Stimulated activated CD4-positive, alpha-beta T cell treated with anti-CD3 and anti-CD28 coated beads, Interleukin-1b, Interleukin-23, amount 100 ng/mL, for 48 hours (primary cell): ENCODE measurements at places on chromosomes 16 and 17.
A peak's percentile ranks its signal among the peaks of the same experiment; 100 is the strongest.

DNA sequence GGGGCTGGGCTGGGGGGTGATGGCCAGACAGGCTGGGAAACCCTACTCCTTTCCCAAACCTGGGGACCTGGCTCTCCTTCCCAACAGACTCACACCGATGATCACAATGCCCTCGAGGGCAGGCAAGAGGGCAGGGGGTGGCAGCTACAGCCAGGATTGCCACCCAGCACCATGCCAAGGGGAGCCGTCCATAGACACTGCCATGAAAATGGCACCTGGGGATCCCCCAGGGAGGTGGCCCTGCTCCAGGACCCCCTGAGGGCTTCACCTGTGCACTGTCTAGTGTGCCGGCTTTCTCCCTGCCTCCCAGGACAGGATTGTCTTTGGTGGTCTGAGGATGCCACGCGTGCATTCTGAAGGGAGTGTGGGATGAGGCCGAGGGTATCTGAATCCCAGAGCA, 24.6 kb downstream of the RPH3AL start:
- no peak for DNase-seq

GRCh38 chr17:46001390-46002310, 2.6 kb downstream of the STH start:
- DNase-seq: no peak

- DNase-seq: peak; percentile 71
Observed at GRCh38 chr16:84603140-84603816, 14.6 kb downstream of the COTL1 start.

DNA sequence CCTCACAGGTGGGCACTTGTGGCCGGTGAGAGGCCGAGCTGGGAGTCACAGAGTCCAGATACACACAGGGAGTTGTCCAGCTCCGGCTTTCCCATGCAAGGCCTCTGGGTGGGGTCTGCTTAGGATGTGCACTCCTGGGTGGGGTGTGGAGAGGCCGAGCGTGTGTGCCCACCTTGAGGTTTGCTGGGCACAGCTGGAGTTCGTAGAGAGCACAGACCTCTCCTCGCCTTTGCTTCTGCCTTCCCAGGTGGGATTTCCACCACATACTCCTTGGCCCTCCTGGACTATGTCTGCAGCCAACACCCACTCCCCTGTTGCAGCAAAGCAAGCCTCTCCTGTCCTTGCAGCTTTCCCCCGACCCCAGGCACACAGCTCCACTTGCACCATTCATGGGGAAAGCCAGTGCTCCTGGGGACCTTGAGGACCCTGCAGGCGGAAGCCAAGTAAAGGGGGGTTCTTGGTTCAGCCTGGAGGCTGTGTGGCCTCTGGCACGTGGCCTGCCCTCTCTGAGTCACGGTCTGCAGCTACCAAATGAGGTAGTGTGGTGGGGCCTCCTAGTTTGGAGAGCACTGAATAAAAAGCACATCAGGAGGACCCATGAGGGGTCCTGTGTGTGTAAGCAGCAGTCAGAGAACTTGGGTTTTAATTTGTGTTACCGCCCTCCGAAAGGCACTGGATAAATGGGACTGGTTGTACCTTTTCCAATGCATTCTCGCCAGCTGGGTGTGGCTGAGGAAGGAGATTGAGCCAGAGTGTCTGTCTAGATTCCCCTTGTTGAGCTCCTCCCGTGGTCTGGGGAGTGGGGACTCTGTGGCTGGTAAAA, 31.5 kb downstream of the MPRIP start:
- DNase-seq: no peak

DNA sequence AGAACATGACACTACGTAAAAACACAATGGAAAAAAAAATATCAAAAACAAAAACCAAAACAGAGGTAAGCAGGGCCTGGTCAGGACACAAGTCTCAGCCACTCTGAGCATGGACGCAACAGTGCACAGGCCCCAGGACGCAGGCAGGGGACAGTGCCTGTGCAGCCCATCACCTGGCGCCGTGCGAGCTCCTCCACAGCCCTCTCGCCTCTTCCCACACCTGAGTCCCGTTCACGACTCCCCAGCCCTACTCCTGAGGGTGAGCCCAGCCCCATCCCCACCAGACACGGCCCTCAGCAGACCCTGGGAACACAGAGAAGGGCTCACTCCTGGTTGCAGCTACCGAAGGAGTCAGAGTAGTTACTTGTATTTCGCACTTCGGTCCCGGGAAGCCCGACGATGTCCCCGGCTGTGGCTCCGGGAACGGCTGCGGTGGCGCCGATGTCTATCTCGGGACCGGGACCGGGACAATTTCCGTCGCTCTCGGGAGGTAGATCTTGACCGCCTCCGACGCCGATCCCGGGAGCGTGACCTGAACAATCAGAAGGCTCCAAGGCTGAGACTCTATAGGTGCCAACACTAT, 9.4 kb downstream of the HBQ1 start:
- no peak for DNase-seq

DNA sequence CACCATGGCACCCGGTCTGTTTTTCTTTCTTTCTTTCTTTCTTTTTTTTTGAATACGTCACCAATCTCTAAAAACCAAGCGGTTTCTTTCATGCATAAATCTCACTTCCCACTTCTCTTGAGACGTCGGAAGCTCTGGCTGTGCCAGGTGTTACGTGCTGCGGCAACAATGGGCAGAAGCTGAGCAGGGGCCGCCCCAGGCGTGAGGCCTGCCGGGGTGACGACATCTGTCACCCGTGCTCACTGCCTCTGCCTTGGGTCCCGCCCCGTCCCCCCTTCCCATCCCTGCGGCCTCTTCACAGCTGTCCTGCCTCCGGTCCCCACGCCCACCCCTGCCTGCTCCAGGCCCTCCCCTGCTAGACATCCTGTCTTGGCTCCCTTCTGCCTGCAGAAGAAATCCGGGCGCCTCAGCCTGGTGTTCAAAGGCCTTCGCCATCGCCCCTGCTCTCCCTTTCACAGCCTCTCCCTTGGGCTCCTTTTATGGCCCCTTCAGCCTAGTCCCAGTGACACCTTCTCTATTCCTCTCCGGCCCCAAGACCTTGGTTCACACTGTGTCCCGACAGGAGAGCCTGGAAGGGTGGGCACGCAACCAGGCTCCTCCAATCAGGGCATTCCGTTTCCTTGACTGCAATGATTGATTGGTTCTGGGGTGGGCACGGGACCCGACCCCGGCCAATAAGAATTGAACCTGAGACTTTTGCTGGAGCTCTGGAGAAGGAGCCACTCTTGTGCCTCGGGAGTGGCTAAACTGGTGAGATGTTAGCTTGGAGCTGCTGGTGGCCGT, 4.8 kb downstream of the P2RX1 start:
- peak; percentile 85 for DNase-seq

- no peak for DNase-seq
Observed at GRCh38 chr17:73782641-73783381, 138.6 kb upstream of the SDK2 start.

- peak; percentile 80 for DNase-seq
Observed at GRCh38 chr17:80254396-80255251, 6.0 kb upstream of the RNF213 start.

DNA sequence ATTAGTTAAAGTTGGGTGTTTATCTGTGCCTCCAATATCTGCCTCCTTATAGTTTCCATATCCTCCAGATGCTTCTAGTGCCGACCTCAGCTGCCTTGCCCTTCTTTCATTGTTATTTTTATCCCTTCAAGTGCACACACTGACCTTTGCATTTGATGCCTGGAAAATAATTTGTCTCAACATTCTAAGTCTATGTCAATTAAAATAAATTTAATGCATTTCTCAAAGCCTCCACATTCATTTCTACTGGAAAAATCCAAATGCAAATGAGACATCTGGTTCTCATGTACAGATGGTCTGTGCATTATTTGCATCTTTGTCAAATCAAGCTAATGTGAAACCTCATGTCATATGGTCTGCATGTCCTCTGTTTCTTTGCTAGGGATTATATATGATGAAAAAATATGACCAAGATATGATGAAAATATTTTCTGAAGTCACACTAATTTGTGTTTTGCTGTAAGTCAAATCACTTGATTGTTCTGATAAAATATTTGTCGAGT, 61.4 kb downstream of the TMEM100 start:
- no peak for DNase-seq

DNA sequence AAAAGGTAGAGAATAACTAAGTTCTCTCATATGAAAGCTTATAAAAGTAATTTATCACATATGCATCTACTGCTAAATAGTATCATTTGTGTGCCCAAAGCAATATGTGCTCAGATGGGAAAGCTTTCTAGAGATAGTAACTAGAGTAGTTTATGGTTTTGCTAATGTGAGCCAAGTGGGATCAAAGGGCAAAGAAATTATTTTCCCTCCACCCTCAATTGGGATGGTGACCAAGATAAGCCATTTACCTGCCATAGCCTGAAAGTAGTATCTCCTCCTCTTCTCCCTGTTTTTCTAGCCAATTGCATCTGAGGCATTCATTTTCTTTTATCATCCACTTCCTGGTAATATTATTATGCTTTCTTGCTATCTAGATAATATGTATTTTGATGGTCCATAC, 41.9 kb upstream of the KCNJ16 start:
- DNase-seq: no peak

DNA sequence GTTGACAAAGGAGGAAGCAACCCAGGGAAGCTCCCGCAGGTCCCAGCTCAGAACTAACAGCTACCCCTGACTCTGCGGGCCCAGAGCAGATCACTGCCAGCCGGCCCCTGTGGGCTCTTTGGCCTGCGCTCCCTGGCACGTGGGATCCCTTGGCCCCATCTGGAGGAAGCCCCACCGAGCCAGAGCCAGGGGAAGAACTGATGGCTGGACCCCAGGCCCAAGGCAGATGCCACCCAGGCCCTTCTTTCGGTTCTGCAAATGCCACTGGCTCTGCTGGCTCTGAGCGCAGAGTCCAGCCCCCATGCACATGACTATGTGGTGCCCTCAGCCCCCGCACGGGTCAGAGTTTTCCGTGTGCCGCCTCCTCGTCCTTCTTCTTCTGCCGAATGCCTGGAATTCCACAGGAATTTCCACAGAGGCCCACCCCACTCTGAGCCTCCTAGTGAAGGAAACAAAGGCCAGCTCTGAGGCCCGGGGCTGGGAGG, 35.8 kb upstream of the SNN start:
- no peak for DNase-seq

DNA sequence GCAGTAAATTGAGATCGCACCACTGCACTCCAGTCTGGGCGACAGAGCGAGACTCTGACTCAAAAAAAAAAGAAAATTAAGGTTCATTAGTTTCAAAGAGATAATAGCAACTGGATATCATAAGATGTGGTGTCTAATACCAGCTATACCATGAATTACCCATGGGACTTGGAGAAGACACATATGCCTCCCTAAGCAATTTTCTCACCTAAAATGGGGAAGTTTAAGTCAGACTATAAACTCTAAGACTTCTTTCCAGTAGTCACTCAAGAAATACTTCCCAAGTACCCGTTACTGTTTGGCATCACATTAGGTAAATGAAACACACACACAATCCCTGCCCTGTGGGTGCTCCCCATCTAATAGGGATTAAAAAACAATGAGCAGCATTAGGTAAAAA, 22.6 kb downstream of the SMURF2 start:
- no peak for DNase-seq

- DNase-seq: no peak
Observed at GRCh38 chr17:63842173-63842539, 329 bp downstream of the SMARCD2 start.

GRCh38 chr17:29568331-29569244, at the start of gene TP53I13:
TP53I13 (plus strand) TSS chr17:29568701; CDS start chr17:29568759, 58 bp downstream.
- peak; percentile 86 for DNase-seq

DNA sequence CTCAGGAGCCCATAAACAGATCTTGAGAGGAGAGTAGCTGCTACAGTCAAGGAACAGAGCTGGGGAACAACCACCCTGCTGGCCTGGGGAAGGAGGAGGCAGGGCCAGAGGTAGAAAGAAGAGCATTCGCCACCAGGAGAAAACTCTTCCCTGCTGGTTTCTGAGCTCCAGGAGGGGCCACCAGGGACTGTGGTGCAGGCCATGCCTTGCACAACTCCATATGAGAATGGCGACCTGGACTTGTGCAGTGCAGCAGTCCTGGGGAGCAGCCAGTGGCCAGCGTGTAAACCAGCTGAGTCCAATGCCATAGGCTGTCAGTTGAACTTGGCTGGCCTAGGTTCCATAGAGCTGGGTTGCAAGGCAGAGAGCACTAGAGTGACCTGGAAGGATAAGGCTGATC, 11.6 kb downstream of the SLC13A2 start:
- no peak for DNase-seq

DNA sequence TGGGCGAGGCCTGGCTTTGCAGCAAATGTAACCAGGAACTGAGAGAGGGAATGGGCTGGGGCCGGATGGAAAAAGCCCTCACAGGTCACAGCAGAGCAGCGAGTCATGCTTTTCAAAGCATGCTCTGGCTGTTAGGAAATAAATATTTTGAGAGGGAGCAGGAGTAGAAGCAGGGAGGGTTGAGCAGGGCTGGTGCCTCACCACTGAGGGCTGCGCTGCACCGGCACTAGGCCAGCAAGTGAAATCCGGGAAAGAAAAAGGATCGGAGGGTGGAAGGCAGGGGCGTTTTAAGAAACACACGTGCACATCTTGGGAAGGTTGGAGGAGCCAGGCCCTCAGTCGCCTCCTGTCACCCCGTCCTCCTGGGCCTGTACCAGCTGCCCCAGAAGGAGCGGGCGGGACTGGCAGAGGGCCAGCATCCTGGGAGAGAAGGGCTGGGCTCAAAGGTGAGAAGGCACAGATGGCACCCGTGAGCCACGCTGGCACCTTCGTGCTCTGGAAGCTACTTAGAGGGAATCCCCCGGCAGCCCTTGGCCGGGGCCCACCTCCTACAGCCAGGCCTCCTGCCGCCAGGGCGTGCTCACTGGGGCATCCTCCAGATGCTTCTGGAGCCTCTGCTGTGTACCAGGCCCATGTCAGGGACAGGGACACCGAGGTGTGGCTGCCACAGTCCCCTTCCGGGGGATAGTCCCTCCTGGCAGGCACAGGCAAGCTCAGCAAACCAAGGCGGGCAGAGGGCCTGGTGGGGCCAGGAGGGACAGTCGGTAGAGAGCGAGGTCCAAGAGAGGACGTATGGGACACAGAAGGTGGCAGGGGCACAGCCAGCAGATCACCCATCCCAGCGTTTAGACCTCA, 71.5 kb upstream of the PLCG2 start:
- DNase-seq: no peak

DNA sequence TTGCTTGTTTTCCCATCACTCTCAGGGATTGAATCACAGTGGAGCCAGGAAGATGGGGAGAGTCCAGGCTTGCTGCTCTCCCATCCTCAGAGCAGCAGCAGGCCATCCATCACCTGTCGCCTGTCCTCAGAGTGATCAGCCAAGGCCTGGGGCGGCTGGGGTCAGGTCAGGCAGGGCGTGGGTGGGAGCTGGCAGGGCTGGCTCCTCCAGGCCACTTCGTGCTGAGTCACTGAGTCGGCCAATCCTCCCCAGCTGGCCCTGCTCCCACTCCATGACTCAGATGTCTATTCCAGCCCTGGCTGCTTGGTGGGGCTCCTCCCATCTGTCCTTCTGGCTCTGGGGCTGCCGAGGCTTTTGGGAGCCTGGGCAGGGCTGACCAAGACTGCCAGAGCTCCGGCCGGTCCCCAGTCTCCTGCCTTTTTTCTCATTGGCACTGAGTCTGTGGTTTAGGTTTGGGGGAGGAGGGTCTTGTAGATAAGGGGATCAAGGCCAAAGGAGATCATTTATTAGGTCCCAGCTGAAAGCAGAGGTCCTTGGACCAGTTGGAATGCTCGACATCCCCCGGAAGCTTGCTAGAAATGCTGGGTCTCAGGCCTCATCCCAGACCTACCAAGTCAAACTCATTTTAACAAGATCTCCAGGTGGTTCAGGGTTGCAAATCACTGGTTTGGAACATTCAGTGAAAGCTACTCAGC, 72.7 kb downstream of the ABCC1 start:
- DNase-seq: no peak

GRCh38 chr16:69188236-69188549, 1.2 kb downstream of the SNTB2 start:
- no peak for DNase-seq
